Activated T-helper 1 cell treated with anti-CD3 and anti-CD28 coated beads, Interleukin-2, amount 50 U/mL, for 16 hours (primary cell): ENCODE measurements at places on chromosomes 12 and 14.

DNA sequence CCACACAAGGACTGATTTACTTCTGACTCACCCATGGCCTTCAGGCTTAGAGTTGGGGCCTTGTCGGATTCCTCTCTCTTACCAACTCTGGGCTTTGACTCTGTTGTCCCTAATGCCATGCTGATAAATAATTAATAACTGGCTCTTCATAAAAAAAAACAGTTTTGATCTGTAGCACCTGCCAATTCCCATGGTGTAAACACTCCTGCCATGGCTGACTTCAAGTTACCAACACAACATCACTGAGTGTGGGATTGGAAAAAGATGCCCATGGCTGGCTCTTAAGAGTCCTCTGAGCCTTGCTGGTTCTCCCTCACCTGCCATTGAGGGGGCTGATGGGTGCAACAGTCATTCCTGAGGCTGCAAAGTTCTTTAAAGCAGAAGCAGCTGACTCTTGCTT, 104.8 kb downstream of the KIF26A start:
- no peak for DNase-seq

- no peak for DNase-seq
These were observed 235.4 kb downstream of the FSCB start for GRCh38 chr14:44271637-44272036.

- no peak for DNase-seq
These were observed 102.2 kb downstream of the LLPH start for GRCh38 chr12:66028390-66028789.

DNA sequence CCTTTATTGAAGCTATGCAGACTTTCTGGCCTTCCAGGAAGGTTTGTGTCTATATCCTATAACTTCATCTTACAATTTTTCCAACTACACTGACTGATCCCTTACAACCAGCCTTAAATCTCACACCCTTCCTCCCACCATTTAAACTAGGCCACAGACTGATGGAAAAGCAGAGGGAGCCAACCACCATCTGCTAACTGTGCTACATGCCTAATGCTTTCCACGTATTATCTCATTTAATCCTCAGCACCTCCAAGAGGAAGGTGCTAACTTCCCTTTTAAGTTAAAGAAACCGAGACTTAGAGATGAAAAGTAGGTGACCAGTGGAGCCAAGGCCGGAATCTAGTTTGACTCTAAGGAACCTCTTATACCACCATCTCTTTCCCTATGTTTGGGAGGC, 22.7 kb upstream of the BLTP3B start:
- DNase-seq = no peak

DNA sequence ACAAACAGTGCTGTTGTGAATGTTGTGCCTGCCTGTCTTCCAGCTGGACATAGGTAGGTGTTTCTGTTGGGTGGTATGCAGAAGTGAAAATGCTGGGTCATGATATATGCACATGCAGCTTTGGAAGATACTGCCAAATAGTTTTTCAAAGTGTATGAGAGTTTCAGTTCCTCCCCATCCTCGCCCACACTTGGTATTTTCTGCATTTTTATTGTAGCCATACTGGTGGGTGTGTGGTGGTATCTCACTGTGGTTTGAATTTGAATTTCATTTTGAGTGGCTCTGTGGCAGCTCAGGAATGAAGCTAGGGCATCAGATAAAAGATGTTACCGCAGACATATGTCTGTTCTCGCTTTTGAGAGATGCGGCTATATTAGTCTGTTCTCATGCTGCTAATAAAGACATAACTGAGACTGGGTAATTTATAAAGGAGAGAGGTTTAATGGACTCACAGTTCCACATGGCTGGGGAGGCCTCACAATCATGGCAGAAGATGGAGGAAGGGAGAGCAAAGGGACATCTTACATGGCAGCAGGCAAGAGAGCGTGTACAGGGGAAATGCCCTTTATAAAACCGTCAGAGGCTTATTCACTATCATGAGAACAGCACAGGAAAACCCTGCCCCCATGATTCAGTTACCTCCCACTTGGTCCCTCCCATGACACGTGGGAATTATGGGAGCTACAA, 183.1 kb downstream of the CAND1 start:
- no peak for DNase-seq

GRCh38 chr12:132881818-132882217, 5.6 kb downstream of the CHFR start:
- DNase-seq = no peak

DNA sequence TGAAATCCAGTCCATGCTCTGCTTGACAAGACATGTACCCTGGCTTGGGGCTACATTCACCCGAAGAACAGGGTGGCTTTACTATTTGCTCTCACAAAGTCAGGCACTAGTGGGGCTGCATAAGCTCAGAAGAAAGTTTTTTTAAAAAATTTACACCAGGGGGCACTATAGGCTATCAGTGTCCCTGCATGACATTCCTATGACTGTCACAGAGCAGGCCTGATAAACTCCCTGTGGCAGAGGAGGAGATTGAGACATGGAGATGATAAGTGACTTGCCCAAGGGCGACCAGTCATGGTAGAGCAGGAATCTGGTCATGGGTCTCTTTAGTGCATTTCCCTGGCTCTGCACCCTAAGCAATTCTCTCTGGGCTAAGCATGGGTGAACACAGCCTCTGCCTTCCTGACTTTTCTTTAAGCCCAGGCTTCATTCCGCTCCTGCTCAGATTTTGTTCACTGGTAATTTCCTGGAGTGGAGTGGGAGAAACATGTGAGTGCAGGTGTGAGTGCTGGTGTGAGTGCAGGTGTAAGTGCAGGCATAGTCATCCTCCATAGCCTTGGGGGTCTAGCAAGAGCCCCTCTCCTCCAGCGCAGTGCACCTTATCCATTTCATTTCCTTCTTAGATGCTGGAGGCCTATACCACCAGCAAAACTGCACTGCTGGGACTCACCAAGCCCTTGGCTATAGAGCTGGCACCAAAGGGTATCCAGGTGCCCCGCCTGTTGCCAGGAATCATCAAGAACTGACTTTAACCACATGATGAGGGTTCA, 91.6 kb downstream of the DHRS2 start:
- DNase-seq = no peak

DNA sequence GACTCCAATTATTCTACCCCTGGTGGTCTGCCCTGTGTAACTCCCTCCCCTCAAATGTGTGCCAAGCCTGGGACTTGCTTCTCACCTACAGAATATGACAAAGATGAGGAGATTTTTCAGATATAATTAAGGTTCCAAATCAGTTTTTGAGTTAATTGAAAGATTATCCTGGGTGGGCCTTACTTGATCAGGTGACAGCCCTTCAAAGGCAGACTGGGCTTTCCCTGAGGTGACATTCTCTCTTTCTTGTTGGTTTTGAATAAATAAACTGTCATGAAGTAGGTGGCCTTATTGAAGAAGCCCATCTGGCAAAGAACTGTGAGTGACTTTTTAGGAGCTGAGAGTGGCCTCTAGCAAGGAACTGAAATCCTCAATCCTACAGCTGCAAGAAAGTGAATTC, 106.0 kb downstream of the BRMS1L start:
- no peak for DNase-seq

GRCh38 chr12:6312529-6313325, 2.2 kb downstream of the PLEKHG6 start:
- DNase-seq = no peak

GRCh38 chr12:70853326-70853725, 67.2 kb downstream of the PTPRR start:
- DNase-seq = no peak

DNA sequence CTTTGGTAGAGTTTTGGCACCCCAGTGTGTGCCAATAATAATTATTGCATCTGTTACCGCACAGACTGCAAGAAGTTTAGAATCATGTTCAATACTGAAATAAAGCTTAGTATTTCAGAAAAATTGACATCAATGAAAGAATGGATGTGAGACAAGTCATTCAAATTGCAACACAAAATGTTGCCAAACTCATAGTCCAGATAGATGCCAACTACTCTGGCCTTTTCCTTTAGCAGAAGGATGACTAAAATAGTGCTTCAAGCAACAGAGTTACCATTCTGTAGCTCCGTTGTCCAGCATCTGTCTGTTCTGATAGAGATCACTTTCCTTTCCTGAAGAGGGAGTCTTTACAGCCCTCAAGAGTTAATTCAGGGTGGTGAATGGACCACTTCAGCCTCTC, 77.5 kb downstream of the LIN7A start:
- DNase-seq = no peak

DNA sequence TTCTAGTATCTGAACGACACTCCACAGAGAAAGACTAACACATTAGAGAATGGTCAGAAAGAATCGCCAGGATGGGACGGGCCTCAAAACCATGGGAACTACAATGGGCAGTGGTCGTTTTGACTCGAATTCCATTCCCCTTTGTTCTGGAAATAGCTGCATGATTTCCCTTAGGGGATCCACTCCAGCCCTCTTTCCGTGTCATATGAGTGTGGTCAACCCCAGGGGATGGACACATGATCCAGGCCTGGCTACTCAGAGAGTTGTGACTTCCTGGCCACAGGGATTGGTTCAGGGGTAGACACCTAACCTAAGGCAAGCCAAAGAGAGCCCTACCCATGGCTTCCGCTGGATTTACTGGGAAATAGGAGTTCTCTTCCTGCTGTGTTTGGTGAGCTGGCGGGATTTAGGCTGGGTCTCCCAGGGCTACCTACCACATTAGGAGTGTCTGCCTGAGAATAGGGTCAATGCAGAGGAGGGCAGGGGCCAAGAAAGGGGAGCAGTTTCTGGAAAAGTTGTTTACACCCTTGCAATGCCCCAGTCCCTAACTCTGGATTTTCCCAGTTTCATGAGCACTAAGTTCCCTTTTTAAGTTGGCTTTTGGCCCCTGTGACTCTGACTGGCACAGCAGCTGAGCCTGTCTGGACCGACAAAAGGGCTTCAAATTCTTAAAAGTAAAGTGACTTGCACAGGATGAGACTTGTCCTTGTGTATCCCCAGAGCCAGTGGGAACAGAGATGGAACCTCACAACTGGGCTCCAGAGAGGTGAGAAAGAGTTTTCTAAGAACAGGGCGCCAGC, 28.1 kb upstream of the GPATCH2L start:
- DNase-seq = no peak

DNA sequence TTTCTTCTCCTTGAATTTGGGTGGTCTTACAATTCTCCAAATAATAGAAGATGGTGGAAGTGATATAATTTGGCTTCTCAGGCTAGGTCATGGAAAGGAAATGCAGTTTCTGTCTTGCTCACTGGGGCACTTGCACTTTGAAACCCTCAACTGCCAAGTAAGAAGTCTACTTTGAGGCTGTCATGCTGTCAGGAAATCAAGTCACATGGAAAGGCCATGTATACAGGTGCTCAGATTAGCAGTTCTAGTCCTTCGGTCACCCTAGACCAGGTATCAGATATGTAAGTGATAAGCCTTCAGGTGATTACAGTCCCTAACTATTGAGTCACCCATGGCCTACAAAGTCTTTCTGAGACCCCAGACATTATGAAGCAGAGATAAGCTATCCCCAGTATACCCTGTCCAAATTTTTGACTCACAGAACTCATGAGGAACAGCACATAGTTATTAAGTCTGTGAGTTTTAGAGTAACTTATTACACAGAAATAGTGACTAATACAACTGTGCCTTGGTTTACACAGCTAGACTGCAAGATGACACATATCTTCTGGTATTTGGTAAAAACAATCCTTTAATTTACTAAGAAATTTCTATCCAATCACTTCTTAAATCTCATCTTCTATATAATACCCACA, 26.3 kb upstream of the BBS10 start:
- DNase-seq = no peak

DNA sequence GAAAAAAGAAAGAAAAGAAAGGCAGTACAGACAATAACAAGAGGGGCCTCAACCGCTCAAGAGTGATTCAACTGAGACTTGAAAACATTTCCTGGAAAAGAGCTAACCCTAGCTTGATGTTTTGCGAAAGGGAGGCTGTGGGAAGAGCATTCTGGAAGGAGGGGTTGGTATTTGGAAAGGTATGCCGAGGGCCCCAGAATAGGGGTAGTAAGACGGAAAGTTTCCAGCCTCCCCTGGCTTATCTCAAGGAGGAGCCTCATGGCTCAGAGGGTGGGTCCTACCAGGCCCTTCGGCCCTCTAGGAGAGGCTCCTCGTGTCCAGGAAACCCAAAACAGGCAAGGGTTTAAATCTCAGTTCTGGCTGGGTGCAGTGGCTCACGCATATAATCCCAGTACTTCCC, 8.4 kb downstream of the RNU4-2 start:
- no peak for DNase-seq

- no peak for DNase-seq
These were observed 142.0 kb downstream of the BCL11B start for GRCh38 chr14:99129998-99130397.

DNA sequence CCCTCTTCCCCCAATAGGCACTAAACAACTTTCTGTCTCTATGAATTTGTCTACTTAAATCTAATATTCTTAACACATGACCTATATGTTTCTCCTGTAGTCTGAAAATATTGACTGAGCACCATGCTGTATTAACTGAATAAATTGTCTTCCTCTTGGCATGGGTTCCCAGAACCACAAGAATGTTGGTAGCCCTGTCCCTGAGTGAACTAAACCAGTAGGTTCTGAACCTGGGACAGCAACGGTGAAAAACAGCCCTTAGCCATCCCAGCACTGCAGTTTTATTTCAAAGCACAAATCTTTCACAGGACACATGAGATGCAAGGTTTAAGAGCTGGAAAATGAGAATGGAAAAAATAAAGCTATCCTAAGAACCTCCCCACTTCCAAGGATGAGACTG, 20.4 kb upstream of the HSP90B1 start:
- DNase-seq = no peak

DNA sequence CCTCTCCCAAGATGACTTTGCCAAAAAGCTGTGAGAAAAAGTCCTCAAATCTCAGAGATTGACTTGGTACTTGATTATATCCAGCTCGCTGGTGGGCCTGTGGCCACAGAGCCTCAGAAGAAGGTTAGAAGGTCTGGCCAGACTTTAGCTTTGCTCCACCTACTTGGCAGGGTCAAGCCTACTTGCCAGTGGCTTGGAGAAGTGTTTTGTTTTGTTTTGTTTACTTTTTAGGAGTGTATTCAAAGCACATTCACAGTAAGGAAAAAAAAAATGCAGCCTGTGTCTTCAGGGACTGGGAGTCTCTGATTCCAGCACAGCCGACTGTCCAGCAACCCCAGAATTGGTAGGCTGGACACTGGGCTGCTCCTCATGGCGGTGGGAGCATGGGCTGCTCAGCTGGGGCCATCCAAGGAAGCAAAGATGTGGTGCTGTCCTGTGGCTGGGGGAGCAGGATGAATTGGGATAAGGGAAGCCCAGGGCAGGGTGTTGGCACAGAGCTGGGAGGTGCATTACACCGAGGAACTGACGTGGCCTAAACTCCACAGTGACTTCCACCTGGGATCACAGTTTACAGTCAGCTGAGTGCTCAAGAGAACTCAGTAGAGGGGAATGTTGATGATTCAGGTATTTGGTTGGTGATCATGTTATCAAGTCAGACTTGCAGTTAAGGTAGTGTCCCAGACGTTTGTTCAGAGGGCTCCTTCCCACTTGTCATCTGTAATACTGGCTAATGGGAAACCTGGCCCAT, 73.5 kb downstream of the PPP2R5C start:
- no peak for DNase-seq

DNA sequence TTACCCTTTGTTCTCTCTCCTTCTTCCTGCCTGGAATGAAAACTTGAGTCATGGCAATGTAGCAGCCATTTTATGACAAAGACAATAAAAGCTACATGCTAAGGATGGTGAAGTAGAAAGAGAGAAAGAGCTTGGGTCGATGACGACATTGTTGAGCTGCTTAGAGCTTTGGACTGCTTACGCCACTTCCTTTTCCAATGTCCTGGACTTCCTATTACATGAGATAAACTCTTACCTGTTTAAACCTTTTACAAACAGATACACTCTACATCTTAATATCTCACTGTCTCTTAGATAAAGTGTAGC, 70.1 kb downstream of the PEBP1 start:
- DNase-seq = no peak

GRCh38 chr12:39405580-39405979, 37.3 kb downstream of the KIF21A start:
- DNase-seq = no peak
